CD4-positive, alpha-beta T cell treated with Interleukin-15 for 4 hours (primary cell): ENCODE measurements at places on chromosomes 5 and 9.
A peak's percentile ranks its signal among the peaks of the same experiment; 100 is the strongest.

DNA sequence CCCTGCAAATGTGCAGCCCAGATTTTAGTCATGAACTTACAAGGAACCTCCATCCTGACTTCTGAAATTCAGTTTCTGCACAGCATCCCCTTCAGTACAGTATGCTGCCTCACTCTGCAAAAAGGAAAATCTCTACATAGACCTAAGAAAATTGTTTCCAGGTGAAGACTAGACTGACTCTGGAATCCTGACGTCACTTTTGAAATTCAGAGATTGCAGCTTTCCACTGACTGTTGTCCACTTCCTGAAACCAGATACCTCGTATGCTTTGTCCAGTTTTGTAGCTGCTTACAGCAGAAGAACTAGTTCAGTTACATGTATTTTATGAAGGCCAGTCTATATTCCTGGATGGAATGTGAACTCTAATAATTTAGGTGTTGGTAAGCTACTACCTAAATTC, 629.3 kb upstream of the ST8SIA4 start:
- DNase-seq: no peak

DNA sequence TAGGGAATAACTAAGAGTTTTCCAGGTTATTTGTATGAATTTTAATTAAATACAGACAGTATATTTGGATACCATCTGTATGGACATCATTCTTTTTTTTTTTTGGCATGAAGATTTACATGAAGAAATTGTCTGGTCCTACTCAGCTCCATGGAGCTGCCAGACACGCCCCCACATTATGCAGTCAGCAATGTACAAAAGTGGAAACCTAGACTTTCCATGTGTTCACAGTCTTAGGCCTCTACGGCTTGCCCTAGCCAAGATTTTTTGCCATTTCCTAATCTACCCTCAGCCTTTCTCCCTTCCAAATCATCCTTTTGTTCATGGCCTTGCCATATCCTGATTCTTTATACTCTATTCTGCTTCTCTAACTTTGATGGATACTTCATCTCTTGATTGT, 207.1 kb downstream of the SGCD start:
- no peak for DNase-seq

DNA sequence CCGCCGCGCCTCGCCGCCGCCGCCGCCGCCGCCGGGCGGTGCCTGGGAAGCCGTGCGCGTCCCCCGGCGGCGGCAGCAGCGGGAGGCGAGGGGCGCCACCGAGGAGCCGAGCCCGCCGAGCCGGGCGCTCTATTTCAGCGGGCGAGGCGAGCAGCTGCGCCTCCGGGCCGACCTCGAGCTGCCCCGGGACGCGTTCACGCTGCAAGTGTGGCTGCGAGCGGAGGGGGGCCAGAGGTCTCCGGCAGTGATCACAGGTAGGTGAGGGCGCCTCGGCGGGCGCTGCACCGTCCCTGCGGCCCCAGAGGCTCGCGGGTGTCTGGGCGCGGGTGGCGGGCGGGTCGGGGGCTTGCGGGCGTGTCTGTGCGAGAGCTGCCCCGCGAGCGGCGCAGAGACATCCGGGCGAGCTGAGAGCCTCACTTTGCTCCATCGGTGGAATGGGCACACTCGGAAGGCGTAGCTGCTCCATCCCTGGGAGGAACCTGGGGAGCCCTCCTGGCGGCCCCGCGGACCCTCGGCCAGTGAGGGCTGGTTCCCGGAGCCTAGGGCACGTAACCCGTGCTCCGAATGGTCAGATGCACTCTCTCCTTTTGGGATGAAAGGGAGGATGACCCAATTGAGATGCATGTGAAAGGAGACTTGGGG, 864 bp downstream of the PAPPA start:
- DNase-seq: no peak

GRCh38 chr9:76403352-76403751, 9.1 kb upstream of the RFK start:
- peak; percentile 66 for DNase-seq

- no peak for DNase-seq
Measured at GRCh38 chr9:114401344-114401743, 13.6 kb upstream of the AKNA start.

DNA sequence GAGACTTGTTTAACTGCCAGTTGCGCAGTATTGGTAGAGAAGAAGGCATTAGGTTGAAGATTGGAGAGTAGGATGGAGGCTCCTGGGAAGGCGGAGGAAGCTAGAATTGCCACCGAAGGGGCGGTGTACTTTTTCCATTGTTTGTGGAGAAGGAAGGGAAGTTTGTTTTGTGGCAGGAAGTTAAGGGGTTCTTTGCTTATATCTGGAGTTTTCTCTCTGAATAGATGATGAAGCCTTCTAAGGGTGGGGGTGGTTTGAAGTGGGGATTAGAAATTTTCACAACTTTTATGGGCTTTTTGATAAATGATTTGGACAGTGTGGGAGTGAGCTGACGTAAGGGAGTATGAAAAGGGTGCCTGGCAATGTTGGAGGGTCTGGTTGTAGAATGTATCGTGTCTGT, 59.3 kb downstream of the SNX30 start:
- DNase-seq: no peak

DNA sequence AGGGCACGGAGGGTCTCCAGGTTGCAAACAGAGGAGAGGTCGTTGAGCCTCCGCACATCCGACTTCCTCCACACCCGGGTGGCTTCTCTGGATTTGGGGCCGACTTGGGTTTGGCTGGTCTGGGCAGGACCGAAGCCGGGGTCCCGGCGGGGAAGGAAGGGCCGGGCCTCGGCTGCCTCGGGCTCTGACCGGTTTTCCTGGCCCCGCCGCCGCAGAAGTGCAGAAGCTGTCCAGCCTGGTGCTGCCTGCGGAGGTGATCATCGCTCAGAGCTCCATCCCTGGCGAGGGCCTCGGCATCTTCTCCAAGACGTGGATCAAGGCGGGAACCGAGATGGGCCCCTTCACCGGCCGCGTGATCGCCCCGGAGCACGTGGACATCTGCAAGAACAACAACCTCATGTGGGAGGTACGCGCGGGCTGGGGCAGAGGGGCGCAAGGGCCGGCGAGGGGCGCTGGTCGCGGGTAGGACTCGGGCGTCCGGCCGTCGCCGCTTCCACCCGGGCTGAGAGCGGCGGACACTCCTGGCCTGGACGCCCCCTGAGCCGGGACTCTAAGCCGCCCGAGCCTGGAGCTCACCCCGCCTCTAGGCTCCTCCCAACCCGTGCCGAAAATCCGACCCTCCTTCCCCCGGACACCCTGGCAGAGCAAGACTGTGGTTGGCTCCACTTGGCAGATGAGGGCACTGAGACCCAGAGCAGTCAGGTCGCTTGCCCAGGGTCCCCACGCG, 2.2 kb downstream of the PRDM12 start:
- DNase-seq: no peak

DNA sequence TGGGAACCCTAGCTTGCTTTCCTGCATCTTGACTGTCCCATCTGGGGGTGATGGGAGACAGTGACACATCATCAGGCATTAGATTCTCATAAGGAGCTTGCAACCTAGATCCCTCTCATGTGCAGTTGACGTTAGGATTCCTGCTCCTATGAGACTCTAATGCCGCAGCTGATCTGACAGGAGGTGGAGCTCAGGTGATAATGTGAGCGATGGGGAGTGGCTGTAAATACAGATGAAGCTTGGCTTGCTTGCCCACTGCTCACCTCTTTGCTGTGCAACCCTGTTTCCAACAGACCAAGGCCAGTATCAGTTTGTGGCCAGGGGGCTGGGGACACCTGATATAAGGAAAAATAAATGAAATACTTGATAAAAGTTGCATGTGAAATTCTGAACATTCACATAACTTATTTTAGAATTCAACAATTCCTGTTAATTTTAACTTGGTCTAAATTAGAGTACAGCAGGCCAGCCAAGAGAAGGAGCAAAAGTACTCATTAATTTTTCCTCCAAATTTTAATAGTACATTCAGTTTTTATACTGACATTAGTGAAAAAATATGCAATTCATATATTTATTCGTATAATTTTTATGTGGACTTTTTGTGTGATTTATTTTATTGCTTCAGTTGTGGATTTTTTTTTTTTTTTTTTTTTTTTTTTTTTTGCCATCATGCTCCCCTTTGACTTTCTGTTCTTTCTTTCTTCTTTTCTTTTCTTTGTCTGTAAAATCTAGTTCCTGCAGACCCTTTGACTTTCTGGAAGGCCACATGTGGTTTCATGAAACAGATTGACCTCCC, 11.4 kb downstream of the PAM start:
- no peak for DNase-seq

DNA sequence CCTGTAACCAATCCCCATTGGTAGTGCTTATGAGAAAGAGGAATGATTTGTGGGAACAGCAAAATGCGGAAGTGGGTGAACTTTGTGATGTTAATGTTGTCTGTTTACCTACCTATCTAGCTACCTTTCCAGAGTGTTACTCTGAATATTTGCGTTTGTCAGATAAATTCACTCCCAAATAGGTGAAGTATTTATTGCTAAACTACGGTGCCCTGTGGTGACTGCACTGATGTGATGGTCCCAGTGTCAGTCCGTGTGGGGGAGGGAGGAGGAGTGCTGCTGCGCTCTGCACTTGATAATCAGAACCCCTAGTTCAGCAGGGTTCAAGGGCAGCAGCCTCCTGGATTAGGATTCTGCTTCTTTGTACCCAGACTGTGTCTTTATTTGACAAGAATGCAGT, 55.3 kb downstream of the TJP2 start:
- no peak for DNase-seq

- DNase-seq: no peak
Measured at GRCh38 chr5:110836851-110837250, 98.0 kb downstream of the SLC25A46 start.

- no peak for DNase-seq
Measured at GRCh38 chr5:90168399-90168798, 241.2 kb downstream of the CETN3 start.

- DNase-seq: no peak
Measured at GRCh38 chr9:127102176-127102575, 20.3 kb downstream of the ANGPTL2 start.

DNA sequence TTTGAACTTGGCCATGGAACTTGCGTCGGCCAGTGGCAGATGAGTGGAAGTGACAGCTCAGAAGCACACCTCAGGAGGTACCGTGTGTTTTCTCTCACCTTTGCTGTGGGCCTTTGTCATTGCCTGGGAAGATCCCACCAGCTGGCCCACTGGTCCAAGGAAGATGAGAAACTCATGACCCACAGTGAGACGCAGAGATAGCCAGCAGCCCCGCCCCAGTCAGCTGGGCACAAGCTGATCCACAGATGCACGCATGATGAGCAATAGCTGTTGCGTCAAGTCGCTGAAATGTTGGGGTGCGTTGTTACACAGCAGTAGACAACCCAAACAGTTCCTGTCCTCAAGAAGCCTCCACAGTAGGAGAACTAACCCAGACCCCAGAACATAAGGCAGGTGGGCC, 30.8 kb upstream of the UNC5A start:
- DNase-seq: no peak
